ENCODE measurements at places on chromosomes 2 and 18.

DNA sequence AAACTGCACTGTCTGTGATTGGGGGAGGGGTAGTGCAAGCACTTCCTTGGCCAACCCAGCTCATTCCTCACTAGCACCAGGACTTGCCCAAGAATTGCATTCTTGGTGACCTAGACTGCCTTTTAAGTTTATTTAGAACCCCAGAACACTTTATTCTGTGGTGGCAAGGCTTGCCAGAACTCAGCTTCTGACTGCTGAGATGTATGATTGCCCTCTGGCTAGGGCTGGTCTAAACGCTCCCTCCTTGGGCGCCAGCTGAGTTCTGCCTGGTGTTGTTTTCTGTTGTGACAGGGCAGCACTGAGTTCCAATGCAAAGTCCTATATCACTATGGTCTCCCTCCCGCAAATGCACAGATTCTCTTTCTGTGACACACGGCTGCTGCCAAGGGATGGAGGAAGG, 247.7 kb downstream of the ZNF385B start:
- no peak for DNase-seq

- DNase-seq = no peak
Measured at GRCh38 chr18:354471-354870, 86.6 kb upstream of the THOC1 start.

DNA sequence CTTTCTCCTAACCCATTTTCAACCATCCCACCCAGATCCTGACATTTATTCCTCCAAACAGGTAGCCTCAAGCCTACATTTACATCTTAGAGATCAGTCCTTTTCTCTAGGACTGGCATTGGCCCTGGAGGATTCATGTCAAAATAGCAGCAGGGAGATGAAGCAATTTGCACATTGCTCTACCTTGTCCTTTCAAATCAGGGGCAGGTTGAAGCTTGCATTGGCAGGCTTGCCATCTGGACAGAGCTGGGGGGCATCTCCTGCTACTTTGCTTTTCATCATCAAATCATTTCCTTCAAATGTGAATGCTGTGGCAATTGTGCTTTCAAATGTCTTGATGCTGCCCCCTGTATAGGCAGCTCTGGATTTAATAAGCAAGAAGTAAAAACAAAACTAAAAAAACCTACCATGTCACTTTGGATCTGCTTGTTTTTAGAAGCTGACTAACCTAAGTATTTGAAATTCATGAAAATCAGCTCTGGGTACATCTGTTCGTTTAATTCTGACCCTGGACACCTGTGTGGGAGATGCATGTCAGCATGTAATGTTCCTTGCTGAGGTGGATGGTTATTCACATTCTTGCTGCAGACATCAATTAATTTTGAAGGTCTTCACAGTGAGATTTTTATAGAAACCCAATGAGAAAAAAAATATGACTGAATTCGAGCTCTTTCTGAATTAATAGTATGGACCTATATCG, 47.9 kb downstream of the KIF5C start:
- DNase-seq = no peak

GRCh38 chr2:134667081-134667480, 51.7 kb downstream of the TMEM163 start:
- DNase-seq = no peak

GRCh38 chr2:241014764-241015163, 16.3 kb downstream of the SNED1 start:
- DNase-seq = no peak

DNA sequence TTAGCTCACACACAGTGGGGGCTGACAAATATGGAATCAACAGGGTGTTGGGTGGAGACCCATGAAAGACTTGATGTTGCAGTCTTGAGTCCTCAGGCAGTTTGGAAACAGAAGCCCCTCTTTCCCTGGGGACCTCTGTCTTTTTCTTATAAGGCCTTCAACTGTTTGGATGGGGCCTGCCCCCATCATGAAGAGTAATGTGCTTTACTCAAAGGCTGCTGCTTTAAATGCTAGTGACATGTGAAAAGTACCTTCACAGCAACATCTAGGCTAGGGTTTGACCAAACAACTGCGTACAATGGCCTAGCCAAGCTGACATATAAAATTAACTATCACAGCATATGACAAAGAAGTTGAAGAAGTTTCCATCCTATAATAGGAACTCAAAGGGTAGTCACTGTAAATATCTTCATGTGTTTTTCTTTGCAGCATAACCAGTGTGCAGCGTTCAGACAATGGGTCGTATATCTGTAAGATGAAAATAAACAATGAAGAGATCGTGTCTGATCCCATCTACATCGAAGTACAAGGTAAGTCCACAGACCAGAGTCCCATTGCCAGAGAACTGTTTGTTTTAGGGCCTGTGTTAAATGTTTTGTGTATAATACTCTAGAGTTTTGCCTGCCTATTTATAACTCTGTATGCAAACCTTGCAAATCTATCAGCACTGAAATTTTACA, 46.3 kb downstream of the MERTK start:
- no peak for DNase-seq

- no peak for DNase-seq
Measured at GRCh38 chr2:217171874-217172273, 312.0 kb upstream of the TNP1 start.
